ENCODE measurements at places on chromosomes 13 and 19.

DNA sequence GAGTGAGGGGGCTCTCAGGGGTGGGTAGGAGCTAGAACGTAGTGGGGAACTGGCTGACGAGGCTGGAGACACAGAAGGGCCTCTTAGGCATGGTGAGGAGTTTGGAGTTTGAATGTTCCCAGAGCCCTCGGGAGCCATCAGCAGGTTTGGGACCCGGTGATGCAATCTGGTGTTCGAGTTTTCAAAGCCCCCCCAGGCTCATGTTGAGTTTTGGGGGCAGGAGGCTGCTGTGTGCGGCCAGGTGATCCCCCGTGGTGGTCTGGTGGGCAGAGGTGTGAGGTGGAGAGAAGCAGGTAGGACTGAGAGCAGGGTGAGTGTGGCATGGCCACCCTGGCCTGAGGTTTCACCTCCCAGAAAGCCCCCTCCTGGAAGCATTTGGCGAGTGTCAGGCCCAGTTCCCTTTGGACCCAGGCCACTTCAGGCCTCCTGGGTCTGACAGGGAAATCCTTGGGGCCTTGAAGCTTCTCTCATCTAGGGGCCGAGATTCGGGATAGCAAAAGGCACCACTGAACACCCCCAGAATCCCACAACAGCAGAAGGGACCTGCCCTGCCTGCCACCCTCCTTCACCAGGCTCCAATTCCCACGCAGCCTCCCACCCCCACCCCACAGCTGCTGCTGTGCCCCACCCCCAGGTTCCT is 1.2 kb downstream of the YJEFN3 start:
- no peak for DNase-seq

GRCh38 chr13:107138486-107138885 is 570.5 kb upstream of the ARGLU1 start:
- no peak for DNase-seq

DNA sequence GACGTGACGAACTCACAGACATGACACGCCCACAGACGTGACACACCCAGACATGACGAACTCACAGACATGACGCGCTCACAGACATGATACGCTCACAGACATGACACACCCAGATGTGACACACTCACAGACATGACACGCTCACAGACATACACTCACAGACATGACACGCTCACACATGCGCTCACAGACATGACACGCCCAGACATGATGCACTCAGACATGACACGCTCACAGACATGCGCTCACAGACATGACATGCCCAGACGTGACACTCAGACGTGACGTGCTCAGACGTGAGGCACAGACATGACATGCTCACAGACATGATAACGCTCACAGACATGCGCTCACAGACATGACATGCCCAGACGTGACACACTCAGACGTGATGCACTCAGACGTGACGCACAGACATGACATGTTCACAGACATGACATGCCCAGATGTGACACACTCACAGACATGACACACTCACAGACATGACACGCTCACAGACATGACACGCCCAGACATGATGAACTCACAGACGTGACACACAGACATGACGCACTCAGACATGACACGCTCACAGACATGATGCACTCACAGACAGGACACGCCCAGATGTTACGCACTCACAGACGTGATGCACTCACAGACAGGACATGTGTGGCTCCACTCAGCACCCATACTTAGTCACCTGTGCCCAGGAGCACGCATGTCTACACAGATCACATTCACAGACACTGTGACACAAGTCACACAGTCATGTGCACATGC is 8.1 kb downstream of the ERFL start:
- DNase-seq: no peak

DNA sequence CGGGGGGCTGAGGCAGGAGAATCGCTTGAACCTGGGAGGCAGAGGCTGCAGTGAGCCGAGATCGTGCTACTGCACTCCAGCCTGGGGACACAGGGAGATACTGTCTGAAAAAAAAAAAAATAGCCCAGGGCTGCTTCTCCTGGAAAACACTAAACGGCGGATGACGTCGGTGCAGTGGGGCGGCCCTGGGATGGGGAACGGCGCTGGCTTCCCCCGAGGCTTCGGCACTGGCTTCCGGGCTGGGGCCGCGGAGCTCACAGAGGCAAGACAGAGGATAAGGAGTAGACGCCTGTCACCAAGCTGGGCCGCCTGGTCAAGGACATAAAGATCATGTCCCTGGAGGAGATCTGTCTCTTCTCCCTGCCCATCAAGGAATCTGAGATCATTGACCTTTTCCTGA is 5.0 kb downstream of the PRSS57 start:
- DNase-seq: no peak

DNA sequence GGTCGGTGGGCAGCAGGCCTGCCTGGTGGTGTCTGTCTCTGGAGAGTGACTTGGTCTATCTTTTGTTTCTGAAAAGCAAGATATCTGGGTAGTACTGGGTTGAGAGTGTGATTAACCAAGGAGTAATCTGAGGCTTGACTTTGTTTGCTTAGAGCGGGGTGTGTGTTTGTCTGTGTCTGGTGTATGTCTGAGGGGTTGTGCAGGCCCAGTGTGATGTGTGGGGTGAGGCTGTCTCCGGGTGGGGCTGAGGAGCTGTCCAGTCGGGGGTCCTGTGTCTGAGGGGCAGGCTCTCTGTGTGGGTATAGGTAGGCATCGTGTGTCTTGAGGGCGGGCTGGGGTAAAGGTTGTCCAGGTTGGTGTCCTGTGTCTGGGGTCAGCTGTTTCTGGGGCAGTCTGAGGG is 11.1 kb upstream of the TIMM50 start:
- no peak for DNase-seq

DNA sequence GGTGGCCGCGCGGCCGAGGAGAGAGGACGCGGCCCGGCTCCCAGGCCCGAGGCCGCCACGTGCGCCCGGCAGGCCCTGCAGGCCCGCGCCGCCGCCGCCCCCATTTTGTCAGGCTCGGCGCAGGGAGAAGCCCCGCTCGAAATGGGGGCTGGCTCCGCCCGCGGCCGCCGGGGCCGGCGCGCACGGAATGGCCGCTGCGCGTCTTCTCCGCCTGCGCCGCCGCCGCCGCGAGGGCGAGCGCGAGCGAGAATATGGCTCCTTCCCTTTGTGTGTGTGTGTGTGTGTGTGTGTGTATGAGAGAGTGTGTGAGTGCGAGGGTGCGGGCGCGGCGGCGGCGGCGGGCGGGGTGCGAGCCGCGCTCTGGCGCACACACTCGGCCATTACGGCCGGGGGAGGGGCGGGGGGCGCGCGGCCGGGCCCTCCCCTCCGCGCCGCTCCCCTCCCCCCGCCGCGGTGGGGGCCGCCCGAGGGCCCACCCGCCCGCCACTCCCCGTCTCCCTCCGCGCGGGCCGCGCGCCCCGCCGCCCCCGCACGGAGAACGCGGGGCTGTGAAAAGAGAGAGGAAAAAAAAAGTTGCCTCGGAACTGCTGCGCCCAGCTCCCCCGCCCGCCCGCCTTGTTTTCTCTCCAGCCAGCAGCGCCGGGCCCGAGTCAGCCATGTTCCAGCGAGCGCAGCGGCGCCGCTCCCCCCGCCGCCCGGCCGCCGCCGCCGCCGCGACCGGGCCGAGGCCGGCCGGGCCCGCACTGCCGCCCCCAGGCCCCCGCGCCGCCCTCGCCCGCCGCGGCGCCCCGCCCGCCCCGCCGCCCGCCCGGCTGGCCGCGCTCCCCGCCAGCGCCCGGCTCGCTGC is 1.0 kb downstream of the HMGB1 start:
- peak; percentile 84 for DNase-seq

DNA sequence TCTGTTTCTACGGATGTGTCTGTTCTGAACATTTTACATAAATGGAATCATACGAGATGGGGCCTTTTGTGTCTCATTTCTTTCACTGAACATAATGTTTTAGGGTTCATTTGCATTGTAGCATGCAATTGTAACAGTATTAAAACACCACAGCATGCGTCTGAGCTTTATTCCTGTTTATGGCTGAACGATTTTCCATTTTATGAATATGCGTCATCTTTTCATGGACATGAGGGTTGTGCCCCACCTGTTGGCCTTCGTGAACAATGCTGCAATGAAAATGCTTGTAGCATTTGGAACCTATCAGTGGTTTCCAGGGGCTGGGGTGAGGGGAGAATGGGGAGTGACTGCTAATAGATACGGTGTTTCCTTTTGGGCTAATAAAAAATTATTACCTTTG is 5.1 kb downstream of the OR10H1 start:
- DNase-seq: no peak

DNA sequence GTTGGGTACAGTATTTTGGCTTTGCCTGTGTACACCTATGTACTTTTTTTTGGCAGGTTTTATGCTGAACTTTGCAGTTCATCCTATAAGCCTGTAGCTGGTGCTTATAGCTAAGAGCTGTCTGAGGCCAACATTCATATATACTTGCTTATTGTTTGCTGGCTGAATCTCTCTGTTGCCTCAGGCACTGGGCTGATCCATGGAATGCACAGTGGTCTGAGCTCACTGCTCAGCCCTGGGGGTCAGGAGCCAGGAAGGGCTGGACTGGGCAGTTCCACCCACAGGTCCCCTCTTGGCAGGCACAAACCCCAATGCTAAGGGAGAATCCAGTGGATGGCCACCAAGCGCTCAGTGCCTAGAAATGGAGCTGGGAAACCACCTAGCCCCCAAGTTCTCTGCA is 308.7 kb downstream of the MYO16 start:
- no peak for DNase-seq

GRCh38 chr19:48123907-48124651 is 13.5 kb upstream of the PLA2G4C start:
- no peak for DNase-seq

GRCh38 chr19:42052241-42052863 is 17.7 kb downstream of the GRIK5 start:
- no peak for DNase-seq

DNA sequence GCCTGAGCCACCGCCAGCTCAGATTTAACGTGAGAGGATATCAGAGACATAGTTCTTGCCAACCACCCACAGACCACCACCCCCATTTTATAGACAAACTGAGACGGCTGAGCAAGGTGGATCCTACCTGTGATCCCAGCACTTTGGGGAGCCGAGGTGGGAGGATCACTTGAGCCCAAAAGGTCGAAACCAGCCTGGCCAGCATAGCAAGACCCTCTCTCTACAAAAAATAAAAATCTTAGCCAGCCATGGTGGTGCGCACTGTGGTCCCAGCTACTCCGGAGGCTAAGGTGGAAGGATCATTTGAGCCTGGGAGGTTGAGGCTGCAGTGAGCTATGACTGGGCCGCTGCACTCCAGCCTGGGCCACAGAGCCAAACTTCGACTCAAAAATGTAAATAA is 30.6 kb upstream of the NDUFS7 start:
- DNase-seq: no peak

GRCh38 chr19:23992348-23992747 is 77.7 kb downstream of the ZNF726 start:
- DNase-seq: no peak

DNA sequence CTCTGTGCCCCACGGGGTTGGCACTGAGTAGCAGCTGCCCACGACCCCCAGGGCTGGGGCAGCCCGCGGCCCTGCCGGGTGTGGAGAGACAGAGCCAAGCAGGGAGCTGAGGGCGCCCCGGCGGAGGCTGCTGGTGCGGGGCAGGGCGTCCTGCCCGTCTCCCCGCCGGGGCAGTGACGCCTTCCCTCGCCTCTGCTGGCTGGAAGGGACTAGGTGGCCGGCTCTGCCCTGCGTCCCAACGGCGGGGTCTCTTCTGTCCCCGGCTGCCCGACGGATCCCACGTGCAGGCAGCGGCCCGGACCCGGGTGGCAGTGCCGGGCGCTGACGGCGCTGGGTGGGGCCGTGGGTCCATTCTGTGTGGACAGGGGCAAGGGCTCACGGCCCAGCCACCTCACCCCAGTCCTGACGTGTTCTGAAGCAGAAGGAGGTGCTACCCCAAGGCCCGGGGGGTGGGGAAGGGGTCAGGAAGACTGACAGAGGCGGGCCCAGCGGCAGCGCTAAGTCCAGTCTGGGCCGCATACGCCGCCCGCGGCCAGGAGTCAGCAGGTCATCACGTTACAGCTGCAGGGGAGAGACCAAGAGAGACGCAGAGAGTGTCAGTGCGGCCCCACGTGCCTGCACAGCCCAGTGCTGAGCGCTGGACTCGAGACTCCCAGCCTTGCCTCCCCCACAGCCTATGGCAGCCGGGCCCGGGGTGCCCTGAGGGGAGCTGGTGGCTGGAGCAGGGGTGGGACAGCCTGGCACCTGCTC is 15.1 kb upstream of the PLPP2 start:
- no peak for DNase-seq

DNA sequence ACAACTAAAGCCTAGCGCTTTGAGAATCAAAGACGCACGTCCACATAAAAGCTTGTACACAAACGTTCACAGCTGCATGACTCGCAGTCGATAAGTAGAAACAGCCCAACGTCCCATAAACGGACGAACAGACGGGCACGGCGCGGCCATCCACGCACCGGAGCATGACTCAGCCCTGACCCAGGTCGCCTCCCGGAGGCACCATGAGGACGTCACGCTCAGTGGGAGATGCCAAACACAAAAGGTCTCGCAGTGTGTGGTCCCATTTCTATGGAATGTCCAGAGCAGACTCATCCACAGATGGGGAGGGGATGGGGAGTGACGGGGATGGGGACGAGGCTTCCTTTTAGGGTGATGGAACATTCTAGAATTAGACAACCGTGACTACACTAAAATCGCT is 9.4 kb downstream of the POLRMT start:
- no peak for DNase-seq

GRCh38 chr13:54657588-54657987 is 1629.0 kb downstream of the OLFM4 start:
- no peak for DNase-seq

DNA sequence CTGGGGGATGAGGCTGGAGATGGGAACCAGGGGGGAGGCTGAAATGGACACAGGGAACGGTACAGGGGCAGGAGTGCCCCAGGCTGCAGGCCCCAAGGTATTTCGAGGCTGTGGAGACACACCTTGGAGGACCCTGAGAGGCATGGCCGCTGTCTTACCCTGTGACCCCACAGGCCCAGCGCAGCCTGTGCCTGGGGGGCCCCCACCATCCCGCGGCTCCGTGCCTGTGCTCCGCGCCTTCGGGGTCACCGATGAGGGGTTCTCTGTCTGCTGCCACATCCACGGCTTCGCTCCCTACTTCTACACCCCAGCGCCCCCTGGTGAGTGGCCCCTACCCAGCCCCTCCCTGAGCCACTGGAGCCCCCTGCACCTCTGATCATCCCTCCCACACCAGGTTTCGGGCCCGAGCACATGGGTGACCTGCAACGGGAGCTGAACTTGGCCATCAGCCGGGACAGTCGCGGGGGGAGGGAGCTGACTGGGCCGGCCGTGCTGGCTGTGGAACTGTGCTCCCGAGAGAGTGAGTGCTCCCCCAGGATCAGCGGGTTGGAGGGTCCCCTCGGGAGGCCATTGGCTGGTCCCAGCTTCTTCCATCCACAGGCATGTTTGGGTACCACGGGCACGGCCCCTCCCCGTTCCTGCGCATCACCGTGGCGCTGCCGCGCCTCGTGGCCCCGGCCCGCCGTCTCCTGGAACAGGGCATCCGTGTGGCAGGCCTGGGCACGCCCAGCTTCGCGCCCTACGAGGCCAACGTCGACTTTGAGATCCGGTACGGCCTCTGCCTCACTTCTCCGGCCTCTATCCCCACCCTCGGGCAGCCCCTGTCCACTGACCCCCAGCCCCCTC is 16.9 kb upstream of the SPIB start:
- no peak for DNase-seq
